Head of caudate nucleus (tissue), 42 donors: ENCODE measurements at places on chromosomes 16 and 17.

- no peak for DNase-seq
Measured at GRCh38 chr17:38415250-38416194, 12.7 kb upstream of the ARHGAP23 start.

DNA sequence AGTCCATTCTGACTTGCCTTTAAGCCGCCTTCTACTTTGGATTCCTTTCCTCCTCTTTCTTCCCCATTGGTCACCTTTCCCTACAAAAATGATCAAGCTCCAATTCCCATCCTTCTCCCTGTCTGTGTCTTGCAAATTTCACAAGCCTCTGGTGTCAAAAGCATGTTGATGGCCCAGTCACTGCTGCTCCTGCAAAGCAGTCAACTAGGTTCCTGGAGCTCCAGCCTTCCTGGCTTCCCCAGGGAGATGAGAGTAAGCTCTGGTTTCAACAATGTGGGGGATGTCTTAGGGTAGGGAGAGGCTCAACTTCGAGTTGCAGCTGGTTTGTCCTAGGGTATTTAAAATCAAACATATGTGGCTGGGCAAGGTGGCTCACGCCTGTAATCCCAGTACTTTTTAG is 36.1 kb upstream of the HELZ start:
- DNase-seq, result no peak

- no peak for DNase-seq
Measured at GRCh38 chr17:2837147-2837561, 40.9 kb downstream of the RAP1GAP2 start.

- no peak for DNase-seq
Measured at GRCh38 chr17:59676716-59677115, 30.5 kb downstream of the PTRH2 start.

DNA sequence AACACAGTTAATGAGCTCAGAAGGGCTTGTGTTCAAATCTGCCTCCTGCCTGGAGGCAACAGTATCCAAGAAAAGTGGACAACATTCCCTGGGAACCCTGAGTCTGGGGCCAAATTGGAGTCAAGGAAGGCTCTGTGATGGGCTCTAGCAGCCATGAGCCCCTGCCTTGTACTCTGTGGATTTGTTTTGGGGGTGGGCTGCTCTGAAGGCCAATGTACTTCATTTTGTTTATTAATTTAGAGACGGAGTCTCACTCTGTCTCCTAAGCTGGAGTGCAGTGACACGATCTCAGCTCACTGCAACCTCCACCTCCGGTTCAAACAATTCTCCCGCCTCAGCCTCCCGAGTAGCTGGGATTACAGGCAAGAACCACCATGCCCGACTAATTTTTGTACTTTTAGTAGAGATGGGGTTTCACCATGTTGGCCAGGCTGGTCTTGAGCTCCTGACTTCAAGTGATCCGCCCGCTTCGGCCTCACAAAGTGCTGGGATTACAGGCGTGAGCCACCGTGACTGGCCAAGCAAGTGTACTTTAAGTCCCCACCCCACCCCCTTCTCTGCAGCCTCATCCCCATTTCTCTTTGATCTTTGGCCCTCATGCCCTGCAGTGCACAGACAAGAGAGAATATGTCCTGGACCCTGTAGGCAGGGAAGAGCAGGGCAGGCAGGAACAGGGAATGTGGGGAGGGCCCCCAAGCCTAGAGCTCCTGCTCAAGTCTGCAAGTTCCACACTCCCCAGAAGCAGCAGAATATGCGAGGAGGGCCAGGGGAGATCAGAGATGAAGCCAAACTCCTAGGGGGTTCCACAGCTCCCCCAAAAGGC is 2.7 kb upstream of the GIP start:
- no peak for DNase-seq

DNA sequence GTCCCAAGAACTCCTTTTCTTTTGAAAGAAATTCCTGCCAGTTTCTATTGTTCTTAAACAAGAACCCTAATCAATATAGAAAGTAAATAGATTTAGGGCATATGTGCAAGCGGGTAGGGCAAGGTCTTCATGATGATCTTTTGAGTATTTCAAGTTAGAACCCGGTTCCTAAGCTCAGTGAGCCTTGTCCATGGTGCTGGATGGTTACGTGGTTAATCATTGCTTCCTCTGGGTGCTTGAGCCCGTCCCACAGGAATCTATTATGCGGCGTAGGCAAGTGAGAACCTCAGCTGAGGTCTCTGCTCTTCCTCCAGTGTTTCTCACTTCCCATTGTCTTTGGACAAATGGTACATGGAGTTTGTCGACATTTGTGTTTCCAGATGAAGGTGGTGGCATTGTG is 580.8 kb upstream of the EEF2KMT start:
- no peak for DNase-seq

GRCh38 chr17:82076785-82077591 is 11.4 kb upstream of the DUS1L start:
- no peak for DNase-seq

- DNase-seq, result no peak
Measured at GRCh38 chr16:14131774-14132695, 60.9 kb downstream of the MRTFB start.

DNA sequence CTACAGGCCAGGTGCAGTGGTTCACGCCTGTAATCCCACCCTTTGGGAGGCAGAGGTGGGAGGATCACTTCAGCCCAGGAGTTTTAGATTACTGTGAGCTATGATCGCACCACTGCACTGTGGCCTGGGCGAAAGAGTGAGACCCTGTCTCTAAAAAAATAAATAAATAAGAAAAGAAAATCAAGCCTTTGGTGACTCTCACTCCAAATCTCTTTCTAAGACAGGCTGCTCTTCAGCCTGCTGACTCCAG is 976 bp downstream of the ABCC3 start:
- no peak for DNase-seq

- no peak for DNase-seq
Measured at GRCh38 chr16:54211203-54211602, 75.4 kb downstream of the IRX3 start.

GRCh38 chr17:57626520-57627210 is 118.4 kb downstream of the CCDC182 start:
- DNase-seq, result no peak

DNA sequence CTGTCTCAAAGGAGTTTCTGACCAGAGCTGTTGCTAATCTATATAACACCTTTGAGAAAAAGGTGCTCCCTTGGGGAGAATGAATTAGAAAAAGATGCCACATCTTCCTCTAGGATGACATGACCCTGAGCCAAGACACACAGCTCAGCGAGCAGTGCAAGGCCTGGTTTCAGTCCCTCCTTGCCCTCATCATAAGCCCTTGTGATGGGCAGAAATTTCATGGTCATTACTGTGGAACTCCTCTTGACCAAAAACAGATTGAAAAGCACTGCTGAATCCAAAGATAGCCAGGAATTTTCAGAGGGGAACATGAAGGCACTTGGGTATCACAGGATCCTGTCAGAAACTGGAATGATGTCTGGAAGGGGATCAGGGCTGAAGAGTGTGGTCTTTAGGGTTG is 74.1 kb upstream of the IRX6 start:
- no peak for DNase-seq

DNA sequence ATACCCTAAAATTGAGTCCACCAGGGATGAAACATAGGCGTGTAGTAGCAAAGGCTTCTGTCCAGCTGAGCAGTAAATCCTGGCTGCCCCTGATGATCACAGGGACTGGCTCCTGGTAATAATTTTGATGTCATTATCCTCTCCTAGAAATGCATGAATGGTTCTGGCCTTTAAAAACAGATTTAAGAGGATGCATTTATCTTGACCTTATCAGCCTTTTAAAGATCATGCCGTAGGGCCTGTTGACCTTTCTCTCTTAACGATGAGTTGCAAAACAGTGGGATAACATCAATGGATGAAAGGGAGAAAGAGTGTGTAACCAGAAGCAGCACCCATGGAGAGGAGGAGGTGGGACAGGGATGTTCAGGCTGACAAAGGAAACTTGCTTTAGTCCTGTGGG is 128.5 kb downstream of the CA10 start:
- no peak for DNase-seq

DNA sequence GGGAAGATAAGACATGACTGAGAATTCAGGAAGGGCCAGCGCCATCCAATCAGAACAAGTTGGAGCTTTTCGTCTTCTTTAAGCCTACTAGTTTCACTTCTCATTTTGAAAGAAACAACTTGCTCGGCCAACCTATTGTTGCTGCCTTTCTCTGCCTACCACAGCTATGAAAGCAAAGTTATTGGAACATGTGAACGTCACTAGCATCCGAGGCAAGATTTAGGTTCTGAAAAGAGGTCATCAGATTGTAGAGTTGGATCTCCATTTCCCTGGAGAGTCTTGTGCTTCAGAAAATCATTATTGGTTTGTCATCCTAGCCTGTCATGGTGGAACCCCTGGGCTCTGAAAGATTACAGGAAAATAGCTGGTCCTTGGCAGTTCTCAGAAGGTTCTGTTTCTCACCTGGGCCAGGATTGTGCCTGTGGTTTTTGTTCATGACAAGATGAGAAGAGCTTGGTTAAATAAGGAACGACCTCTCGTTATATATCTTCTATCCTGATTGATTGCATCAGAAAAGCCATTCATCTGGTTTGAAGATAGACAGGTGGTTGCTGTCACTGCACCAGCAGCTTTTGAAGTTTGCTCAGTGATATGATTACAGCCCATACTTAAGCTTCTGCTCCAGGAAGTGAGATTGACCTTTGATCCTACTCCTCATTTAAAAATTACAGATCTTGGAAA is 25.3 kb downstream of the CDH13 start:
- no peak for DNase-seq

DNA sequence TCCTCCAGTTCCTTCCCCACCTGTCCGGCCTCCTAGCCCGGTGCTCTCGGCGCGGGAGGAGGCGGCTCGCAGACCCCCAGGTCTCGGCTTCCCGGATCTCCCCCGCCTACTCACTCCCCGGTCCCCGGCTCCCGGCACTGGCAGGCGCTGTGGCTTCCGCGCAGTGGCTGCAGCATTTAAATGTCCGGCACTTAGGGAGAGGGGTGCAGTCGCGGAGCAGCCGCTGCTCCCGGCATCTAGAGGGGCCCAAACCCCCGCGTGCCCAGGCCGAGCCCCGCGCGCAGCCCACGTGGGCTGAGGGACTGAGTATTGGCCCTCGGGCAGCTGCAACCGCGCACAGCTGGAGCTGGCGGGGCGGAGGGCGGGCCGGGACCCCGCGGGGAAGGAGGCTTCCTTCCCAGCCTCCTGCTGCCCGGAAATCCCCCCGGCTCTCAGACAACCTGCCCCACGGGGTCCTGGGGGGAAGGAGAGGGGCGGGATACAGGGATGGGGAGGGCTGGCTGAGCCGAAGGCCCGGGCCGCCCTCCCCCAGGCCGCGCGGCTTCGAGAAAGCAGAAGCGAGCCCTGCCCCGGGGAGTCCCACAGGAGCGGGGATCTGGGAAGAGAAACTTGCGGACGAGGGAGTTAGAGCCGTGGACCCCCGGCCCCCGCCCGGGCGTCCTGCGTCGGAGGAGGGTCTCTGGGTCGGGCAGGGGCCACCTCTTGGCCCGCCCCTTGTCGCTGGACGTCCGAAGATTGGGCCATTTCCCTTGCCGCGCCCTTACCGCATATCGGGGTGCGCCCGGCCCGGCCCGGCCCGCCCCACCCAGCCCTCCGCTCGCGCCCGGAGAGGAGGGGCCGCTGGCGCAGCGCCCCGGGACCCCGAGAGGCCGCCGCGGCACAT is at the start of gene MMP25:
Gene MMP25 (plus strand): TSS at position 804 of the 883 bp plus-strand sequence. CDS start 357 bp downstream, outside the sequence.
- DNase-seq, result no peak

GRCh38 chr17:15883617-15884111 is 61.3 kb upstream of the ADORA2B start:
- DNase-seq, result no peak

DNA sequence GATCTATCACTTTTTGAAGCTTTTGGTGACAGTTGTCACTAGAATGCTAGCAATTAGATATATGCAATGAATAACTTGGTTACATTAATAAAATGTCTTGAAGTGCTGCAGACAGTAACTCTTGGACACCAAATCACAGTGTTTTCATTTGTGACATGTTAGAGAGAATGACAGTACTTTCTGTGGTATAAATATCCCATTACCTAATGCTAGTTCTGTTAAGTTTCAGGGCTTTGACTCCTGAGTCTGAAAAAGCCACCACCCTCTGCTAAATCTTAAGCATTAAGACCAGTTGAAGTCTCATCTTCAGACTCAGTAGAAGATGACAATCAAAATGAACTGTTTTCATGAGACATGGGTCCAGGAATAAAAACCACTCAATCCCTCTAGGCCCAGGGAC is 10.6 kb upstream of the CPHXL2 start:
- DNase-seq, result no peak

GRCh38 chr17:16994631-16995030 is 22.7 kb upstream of the TNFRSF13B start:
- DNase-seq, result no peak

- DNase-seq, result no peak
Measured at GRCh38 chr17:29720551-29720950, 97.8 kb upstream of the CORO6 start.

DNA sequence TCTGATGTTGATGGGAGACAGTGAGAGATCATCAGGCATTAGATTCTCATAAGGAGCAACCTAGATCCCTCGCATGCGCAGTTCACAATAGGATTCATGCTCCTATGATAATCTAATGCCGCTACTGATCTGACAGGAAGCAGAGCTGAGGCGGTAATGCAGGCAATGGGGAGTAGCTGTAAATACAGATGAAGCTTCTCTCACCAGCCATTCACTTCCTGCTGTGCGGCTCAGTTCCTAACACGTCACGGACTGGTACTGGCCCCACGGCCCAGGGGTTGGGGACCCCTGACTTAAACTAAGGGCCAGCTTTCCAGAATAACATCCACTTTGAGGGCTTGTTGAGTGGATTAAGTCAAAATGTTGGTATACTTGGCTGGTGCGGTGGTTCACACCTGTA is 2.6 kb upstream of the TMEM219 start:
- no peak for DNase-seq

DNA sequence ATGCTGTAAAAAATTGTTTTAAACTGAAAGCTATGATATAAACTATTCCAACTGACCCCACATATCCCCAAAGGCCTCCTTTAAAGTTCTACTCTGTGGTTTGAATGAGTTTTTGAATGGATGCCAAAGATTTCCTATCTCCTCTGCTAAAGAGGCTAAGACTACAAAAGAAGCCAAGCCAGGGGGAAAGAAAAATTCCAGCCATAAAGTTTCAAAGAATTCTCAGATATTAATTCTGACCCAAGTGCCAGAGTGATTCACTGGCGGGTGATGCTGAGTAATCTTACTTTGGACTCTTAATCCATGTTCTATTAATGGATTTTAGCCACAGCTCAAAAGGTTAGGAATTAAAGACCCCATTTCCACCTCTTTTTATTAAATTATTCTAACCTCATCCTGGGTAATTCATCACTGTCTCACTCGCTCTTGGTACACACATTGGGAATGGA is 60.7 kb downstream of the HS3ST3A1 start:
- no peak for DNase-seq

- DNase-seq, result no peak
Measured at GRCh38 chr17:17824119-17824782, 12.5 kb downstream of the SREBF1 start.

GRCh38 chr17:42944211-42944610 is 20.0 kb downstream of the AARSD1 start:
- no peak for DNase-seq
